ENCODE measurements at places on chromosomes 2 and 18.

- DNase-seq = no peak
These were observed 10.5 kb downstream of the PPIL3 start for GRCh38 chr2:200878289-200878880.

- no peak for DNase-seq
These were observed 205.8 kb upstream of the NCKAP5 start for GRCh38 chr2:133773854-133774653.

DNA sequence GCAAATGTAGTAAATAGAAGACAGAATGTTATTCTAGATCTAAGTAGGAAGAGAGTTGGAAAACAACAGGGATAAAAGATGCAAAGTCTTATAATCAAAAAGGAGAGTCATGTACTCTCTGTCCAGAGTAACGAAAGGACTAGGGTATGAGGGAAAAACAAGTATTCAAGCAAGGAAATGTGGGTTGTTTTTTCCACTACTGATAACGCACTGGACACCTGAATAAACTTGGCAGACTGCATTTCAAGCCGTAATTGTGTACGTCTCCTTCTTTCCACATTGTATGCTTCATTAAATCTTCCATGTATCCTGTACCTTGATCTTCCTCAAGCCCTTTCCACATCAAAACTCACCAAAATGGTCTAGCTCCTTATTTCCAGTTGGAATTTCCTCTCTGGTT, 420.6 kb downstream of the ZEB2 start:
- DNase-seq = no peak

DNA sequence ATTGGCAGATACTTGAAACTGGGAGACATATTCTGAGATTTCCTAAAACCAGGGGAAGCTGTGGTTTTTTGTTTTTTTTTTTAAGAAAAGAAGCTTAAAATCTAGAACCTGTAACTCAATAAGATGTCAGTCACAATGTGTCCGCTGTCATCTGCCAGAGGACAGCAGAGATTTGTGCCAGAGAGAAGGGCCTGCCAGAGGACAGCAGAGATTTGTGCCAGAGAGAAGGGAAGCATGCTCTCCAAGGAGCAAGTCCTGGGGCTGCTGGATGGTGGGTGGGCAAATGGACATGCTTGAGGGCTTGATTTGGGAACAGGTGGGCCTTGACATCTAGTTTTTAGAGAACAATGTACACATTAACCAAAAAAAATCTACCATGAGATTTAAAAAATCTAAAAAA, 77.9 kb downstream of the CCDC93 start:
- DNase-seq = no peak

- DNase-seq = no peak
These were observed 25.7 kb upstream of the FAM178B start for GRCh38 chr2:97011977-97012569.

- no peak for DNase-seq
These were observed 334.6 kb upstream of the LYPD1 start for GRCh38 chr2:133004623-133005022.

- no peak for DNase-seq
These were observed 753 bp downstream of the ITPRIPL1 start for GRCh38 chr2:96325884-96326255.

- DNase-seq = no peak
These were observed 119.4 kb downstream of the PARD3B start for GRCh38 chr2:204664708-204665121.

- no peak for DNase-seq
These were observed 16.5 kb upstream of the SLC16A14 start for GRCh38 chr2:230085201-230085600.

GRCh38 chr18:62577765-62578164, 54.9 kb downstream of the ZCCHC2 start:
- DNase-seq = no peak

GRCh38 chr2:49840428-49840975, 686.2 kb upstream of the FSHR start:
- no peak for DNase-seq

- DNase-seq = no peak
These were observed 85.9 kb downstream of the UBE2E3 start for GRCh38 chr2:181066333-181066732.

DNA sequence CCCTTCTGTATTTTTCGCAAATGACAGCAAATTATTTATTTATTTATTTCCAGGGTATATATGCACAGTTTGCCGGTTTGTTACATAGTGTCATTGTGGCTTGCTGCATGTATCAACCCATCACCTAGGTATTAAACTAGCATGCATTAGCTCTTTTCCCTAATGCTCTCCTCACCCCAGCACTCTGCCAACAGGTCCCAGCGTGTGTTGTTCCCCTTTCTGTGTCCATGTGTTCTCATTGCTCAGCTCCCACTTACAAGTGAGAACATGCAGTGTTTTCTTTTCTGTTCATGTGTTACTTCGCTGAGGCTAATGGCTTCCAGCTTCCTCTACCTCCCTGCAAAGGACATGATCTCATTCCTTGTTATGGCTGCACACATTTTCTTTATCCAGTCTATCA, 592.3 kb downstream of the TRIB2 start:
- no peak for DNase-seq

GRCh38 chr18:22398464-22398863, 19.3 kb downstream of the CTAGE1 start:
- DNase-seq = no peak

GRCh38 chr2:177484180-177484795, 91.7 kb downstream of the AGPS start:
- DNase-seq = no peak

DNA sequence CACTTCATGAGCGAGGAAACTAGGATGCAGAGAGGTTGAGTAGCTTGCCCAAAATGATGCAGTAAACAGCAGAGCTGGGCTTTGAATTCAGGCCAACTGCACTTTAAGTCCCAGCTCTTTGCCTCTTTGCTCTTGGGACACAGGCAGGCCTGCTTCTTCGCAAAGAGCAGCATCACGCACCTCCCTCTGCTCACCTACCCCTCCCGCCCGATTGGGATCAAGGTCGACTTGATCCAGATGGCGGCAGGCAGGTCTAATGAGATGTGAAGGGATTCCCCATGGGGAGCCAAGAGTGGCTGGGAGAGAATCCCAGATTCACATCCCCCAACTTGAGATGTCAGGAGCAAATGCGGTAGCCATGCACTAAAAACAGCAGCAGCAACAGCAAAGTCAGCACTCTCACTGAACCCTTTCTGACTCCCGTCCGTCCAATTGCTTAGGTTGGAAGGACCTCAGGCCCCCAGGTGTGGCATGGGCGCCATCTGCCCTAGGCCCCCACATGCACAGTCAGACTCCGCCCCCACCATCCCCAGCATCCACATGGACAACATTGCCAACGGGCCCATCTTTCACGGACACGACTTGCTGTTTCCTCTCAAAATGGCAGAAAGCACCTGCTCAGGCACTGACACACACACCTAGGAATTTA, 84.3 kb upstream of the MAP4K4 start:
- no peak for DNase-seq

GRCh38 chr18:22342625-22343024, 75.1 kb downstream of the CTAGE1 start:
- no peak for DNase-seq

- DNase-seq = no peak
These were observed 120.1 kb upstream of the TWIST2 start for GRCh38 chr2:238727585-238728329.

DNA sequence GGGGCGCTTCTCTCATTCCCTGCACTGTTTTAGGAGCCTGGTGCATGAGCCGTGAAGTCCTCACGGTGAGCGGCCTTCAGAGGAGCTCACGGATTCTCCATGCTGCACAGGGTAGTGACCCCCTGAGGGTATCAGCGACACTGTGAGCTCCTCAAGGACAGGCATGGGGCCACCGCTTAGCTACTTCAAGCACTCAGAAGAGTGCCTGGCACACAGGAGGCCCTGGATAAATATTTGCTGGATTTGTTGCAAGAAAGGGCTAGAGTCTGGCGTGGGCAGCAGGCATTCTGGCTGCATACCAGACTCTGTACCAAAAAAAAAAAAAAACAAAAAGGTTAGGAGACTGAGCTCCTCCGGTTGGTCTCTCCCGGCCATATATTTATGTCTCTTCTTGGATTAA, 5.7 kb upstream of the MBP start:
- DNase-seq = no peak

DNA sequence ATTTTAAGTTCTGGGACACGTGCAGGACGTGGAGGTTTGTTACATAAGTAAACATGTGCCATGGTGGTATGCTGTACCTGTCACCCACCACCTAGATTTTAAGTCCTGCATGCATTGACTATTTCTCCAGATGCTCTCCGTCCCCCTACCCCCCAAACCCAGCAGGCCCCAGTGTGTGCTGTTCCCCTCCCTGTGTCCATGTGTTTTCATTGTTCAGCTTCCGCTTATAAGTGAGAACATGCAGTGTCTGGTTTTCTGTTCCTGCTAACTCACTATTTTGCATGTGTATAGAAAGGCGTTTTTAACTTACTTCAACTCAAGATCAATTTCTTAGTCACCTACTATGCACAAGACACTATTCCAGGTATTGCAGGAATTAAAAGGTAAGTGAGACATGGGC, 128.0 kb downstream of the PLCL1 start:
- DNase-seq = no peak
